Foreskin fibroblast (primary cell): ENCODE measurements at places on chromosomes 1 and 21.

DNA sequence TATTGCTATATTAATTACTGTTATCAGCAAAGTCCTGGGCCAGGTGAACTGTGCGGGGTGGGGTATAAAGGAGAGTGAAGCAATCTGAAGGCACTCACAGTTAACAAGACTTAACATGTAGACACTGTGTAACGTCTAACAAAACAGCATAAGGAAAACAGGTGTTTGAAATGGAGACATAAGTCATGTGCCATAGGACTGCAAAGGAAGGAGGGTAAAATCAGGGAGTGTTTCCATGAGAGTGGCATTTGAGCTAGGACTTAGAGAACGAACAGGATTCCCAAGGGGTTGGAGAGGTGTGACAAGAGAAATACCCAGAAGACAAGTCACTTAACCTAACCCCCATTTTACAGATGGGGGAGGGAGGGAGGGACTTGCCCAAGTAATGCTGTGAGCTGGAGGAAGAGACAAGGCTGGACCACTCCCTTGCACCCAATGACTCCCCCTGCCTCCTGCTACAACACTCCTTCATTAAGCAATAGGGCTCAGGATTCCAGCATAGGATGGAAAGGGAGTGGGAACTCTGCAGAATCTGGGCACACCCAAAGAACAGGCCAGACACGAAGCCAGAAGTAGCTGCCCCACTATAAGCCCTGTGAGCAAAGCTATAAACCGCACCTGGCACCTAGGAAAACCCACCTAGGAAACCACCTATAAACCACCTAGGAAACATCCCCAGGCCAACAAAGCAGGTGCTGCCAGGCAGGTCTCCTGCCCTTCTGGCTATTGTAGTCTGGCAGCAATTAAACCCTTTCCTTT lies 6.6 kb downstream of the PEF1 start:
- no peak for DNase-seq

DNA sequence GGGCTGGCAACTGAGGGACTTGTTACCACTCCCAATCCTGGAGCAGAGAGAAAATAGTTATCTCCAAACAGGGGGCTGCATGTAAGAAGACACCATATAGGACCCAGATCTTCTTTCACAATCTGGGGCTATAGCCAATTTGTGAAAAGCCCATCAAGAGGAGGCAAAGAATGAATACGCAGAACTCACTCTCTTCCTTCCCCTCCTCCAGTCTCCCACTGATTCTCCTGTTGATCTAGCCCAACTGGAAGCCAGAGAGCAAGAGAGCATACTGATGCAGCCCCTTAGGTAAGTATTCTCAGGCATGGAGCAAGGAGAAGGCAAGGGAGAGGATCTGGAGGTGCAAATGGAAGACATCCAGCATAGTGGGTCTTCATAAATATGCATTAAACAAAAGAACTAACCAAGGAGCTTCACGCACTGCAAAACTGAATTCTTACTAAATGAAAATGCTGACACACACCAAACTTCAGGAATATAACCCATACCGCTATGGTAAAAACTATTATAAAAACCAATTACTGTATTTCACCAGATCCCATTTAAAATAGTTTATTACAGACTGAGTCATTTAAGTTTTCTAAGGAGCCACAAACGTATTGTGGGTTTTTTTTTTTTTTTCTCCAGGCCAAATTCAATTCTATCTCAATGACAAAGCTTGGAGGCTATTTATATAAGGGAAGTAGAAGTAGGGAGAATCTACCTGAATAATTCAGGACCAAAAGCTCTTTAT lies 15.5 kb upstream of the HMGB4 start:
- no peak for DNase-seq

DNA sequence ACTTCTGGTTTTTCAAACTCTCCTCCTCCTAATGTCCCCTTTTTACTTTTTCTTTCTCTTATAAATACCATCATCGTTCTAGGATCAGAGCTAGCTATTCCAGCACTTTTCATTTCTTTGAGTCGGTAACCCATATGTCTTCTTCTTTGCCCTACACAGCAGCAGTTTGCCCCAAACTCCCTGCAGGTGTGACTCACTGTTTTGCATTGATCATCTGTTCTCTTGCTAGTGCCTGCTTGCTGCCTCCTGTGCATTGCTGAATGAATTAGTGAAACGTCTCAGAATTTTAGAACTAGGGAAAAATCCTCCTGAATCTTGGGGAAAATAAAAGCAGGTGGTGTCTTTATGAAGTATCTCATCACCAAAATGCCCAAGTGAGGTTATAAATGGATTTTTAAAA lies 21.7 kb downstream of the KCNK2 start:
- DNase-seq = peak; percentile 24

DNA sequence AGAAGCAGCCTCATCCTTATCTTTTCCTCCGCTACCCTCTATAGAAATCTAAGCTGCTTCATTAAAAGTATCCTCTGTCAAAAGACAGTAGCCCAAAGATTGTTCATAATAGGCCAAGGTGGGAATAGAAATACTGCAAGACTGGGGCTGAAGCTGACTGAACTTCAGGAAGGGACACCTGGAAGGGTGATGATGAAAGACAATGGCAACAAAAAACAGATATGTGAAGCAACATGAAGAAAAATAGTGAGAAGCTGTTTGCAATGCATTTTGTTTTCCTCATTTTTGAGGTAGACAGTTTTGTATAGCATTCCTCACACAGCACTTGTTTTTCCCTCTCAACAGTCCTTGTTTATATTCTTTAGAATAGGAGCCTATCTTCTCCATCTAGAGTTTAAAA lies 16.9 kb downstream of the DCAF8 start:
- no peak for DNase-seq

DNA sequence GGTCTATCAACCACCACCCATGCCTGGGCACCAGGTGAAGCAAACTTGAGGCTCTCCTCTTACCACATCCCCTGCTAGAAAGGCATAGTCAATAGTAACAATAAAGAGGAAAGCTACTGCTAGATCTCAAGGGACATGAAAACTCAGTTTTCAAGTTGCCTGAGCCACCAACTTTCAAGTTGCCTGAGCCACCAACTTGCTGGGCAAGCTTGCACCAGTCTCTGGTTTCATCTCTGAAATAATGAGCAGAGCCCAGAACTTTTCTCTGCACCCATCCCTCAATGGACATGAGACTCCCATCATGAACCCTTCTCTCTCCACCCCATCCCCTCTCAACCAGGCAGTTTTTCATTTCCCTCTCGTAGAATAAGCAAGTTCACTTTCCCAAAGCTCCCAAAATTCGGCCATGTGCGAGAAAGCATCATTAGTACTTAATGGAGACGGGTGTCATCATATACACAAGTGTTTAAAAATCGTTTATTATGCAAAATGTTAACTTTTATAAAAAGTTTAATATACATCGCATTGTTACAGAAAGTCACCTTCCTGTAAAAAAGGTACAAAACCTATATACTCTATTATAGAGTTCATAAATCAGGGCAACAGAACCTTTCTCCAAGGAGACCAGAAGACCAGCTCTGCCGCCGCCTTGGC lies 1.7 kb downstream of the ID3 start:
- peak; percentile 16 for DNase-seq

DNA sequence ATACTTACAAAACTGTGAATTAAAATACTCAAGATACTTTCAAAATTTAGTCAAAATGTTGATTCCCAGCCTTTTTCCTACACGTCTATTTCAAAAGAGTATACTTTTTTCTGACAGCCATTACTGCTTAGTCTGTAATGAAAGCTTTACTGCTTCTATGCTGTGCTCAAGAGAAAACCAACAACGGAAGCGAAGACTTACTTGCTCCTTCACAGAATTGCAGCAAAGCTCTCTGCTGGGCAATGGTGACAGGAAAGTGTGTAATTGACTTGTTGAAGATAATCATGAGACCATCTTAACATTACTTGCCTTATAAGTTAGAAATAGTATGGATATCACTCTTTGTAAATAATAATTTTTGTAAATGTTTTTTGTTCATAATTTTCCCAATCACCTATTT lies 1.7 kb upstream of the DYNLT5 start:
- no peak for DNase-seq

DNA sequence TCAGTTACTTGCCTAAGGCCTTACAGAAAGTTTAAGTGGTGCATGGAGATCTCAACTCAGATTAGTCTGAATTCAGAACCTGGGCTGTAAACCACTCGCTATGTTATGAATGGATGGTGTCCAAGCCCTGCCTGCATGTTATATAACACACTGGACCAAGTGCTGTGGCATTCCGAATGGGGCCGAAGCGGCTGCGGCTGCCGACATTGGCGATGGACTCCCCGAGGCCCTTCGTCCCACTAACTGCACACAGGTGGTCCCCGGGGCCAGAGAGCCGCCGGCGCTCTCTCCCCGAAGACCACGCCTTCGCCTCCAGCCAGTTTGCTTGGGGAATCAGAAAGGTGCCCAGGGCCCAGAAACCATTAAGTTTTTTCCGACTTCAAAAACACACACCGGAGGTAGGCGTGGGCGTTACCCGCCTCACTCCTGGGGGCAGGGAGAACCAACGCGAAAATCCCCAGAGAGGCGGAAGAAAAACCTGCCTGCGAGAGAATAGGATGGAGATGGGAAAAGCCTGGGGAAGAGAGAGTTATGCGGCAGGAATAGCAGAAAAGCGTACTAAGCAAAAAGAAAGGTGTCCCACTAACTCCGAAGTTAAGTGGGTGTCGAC lies 579 bp upstream of the TENT5C start:
- DNase-seq = peak; percentile 38

- DNase-seq = no peak
These were observed 96.9 kb downstream of the ERG start for GRCh38 chr21:38401191-38401926.

DNA sequence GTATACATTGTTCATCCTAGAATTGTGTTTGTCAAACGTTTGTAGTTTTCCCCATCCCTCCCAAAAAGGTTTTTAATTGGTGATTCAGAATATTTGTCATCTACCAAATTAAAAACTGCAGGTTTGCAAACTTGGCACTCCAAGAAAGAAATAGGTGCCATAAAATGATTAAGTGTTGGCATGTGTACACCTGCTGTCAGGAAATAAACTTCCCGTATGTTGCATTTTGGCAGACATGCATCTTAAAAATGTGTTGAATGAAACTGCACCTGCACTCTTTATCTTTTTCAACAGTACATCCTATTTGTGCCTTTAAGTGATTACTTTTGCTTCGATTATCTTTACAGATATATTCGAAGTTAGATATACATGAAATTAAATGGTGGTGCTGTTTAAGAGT lies 7.3 kb downstream of the B3GALT2 start:
- DNase-seq = no peak

GRCh38 chr1:204680461-204680860 lies 5.1 kb downstream of the LRRN2 start:
- DNase-seq = no peak
